Naive thymus-derived CD4-positive, alpha-beta T cell (primary cell): ENCODE measurements at places on chromosomes 1 and 21.
A peak's percentile ranks its signal among the peaks of the same experiment; 100 is the strongest.

DNA sequence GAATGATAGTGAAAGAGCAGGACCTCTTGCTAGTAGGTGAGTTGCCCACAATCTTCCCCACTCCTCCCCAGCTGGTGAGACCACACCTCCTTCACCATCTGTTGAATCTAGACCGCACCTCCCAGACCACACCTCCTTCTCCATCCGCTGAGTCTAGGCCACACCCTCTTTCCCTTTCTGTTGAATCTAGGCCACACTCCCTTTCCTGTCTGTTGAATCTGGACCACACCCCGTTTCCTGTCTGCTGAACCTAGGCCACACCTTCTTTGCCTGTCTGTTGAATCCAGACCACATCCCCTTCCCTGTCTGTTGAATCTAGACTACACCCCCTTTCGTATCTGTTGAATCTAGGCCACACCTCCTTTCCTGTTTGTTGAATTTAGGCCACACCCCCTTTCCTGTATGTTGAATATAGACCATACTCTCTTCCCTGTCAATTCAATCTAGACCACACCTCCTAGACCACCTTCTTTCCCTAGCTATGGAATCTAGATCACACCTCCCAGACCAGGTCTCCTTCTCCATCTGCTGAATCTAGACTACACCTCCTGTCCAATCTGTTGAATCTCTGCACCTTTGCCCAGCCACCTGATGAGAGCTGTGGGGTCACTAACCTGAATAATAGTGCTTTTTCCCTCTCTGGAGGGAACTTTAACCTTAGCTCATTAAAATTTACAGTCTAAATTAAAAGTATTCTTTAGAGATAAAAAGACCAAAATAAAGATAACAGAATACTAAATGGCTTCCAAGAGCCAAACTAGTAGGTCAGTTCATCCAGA lies 116.3 kb downstream of the DAB1 start:
- peak; percentile 65 for DNase-seq

DNA sequence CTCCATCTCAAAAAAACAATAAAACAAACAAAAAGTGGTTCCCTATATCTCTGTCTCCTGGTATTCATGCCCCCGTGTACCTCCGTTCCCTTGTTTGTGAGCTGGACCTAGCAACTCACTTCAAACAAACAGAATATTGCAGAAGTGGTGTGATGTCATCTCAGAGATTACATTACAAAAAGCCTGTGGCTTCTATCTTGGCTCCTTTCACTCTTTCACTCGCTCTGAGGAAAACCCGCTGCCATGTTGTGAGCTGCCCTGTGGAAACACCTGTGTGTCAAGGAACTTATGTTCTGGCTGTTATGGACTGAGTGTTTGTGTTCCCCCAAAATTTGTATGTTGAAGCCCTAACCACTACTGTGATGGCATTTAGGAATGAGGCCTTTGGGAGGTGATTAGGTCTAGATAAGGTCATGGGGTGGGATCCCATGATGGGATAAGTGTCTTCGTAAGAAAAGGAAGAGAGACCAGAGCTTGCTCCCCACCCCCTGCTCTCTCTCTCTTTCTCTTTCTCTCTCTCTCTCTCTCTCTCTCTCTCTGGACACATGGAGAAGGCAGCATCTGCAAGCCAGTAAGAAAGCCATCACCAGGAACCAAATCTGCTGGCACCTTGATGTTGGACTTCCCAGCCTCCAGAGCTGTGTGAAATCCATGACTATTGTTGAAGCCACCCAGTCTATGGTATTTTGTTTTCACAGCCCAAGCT lies 7.4 kb upstream of the HYI start:
- DNase-seq: no peak

DNA sequence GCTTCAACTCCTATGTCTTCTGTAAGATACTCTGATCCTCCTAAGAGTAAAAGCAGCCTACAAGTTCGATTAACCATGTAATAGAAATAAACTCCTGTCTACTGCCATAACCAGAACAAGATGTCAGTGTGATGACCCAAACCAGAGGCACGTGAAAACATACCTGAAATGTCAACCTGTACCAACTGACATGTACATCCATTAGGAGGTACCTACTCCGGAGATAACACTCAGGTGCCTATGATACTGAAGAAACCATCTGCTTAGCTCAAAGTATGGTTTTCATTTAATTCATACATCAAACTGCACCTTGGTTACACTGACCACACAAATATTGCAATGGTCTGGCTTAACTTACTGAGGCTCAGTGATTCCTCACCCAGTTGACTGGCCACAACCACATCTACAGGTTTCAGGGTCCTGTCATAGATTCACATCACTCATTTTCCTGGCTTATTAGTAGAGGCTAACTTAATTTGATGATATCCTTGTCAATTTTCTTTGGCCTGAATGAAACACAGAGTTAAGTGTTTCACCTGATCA lies 4.4 kb downstream of the ITPKB start:
- DNase-seq: no peak

GRCh38 chr1:76961181-76961819 lies 94.0 kb downstream of the ST6GALNAC5 start:
- DNase-seq: no peak

DNA sequence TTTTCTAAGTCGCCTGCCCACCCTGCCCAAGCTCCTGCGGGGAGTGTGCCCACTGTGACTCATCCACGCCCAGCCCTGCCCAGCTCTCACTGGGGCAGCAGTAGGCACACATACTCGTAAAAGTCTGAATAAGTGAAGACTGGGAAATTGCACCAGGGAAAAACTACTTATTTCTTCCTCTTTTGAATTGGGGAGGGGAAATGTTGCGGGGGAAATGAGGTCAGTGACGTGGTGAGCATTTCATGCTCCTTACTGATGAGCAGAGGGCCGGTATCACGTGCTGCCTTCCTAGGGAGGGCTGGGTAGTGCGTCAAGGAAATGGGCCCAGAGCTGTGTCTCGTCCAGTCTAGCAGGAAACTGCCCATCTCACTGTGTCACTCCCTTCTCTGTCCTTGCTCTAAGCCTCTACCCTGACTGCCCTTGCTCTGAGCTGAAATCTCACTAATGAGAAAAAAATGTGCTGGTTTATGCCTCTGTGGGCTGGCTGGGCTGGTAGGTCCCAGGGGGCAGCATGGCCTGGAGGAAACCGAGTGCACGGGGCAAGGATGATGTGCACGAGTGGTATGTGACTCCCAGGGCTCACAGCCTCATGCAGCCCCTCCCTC lies 13.5 kb upstream of the TNFRSF1B start:
- DNase-seq: no peak

DNA sequence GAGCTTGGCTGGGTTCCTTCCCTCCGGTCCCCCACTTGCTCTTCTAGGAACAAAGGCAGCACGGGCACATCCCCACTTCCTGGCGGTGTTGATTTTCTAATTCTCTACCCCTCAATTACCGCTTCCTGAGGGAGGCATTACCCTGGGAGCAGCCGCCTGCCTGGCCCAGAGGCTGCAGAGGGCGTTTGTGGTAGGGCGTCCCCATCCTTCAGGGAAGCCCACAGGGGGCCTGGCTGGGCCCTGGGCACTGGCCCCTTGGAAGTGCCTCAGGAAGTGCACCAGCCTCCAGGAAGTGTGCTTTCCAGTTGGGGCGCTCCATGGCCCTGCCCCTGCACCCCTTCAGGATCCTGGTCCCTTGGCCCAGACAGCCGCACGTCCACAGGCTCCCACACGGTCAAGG lies 42.1 kb upstream of the CASZ1 start:
- DNase-seq: no peak

DNA sequence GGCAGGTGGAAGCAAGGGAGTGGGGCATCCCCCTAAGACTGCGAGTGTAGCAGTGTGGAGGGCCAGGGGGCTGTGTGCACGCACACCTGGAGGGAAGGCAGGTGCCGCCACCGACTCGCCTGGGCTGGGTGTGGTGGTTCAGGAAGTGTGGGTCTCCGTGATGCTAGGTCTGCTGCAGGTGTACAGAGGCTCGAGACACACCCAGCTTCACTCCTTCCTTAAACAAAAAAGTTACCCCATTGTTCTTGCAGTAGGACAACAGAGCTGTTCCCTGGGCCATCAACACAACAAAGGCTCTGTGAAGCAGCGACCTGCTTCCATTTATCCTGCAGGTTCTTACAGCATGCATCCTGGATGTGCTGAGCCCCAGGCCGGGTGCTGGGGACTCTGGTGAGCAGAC lies 100.4 kb upstream of the TMEM51 start:
- DNase-seq: no peak

DNA sequence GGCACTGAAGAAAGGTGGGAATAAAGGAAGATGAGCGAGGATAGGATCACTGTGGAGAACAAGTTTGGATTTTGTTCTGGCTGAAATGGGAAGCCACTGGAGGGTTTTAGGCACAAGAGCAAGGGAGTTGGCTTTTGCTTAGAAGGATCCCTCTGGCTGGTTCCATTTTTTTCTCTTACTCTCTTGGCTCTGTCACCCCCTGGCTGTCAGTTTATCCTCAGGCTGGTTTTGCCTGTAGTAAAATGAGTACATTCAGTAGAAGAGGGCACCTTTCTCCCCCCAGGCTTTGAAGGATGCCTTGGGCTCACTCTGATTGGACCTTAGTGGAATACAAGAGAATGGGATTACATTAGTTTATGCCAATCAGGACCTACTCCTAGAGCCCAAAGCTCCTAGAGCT lies 17.1 kb downstream of the CACHD1 start:
- DNase-seq: no peak

GRCh38 chr1:992362-992761 lies 7.5 kb downstream of the HES4 start:
- no peak for DNase-seq

DNA sequence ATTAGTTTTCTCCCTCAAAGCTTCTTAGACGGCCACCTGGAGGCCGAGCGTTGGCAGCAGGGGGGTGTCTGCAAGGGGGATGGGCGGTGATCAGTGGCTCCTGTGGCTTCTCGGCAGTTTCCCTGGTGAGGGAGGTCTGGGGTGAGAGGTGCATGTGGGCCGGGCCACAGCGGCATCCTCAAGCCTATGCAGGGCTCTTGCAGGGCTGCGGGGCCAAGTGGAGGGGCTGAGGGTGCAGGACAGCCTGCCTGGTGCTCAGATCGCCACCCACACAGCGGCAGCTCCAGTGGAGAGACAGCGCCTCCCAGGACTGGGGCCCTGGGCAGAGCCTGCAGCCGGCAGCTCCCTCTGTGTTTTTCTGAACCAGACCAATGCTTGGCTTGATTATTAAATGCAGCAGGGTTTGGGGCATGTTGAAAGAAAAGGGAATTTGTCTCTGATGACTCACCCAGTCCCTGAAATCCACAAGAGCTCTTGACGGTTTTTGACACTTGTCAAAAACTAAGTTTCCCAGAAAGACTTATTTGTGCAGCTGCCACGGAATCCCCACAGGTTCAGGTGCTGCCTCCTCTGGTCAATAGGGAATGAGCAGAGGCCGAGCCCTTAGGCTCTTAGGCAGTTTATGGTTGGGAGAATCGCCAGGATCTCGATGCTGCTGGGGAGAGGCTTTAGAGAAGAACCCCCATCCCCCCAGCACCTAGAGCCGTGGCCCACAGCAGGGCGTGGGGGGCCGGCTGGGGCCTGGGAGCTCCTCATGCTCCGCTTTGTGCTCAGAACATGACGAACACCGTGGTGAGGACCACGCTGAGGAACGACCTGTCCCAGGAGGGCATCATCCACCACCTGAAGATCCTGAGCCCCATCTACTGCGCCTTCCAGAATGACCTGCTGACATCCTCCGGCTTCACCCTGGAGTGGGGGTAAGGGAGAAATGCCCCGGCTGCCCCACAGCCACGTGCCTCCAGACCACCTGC lies 54.7 kb downstream of the UMODL1 start:
- no peak for DNase-seq
